NCI-H1417 treated with DMSO at 0.1 percent for 48 hours (cell line): ENCODE measurements at places on chromosomes 1 and 21.

- DNase-seq: no peak
These were observed 220.5 kb upstream of the SGIP1 start for GRCh38 chr1:66313429-66313828.

DNA sequence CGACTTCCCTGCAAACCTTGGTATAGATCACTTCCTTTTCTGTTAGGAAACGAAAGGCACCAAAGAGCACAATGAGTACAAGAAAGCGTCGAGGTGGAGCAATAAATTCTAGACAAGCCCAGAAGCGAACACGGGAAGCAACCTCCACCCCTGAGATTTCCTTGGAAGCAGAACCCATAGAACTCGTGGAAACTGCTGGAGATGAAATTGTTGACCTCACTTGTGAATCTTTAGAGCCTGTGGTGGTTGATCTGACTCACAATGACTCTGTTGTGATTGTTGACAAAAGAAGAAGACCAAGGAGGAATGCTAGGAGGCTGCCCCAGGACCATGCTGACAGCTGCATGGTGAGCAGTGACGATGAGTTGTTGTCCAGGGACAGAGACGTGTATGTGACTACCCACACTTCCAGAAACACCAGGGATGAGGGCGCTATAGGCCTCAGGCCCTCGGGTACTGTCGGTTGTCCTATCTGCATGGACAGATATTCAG lies 18.5 kb downstream of the FAM89A start:
- DNase-seq: no peak

DNA sequence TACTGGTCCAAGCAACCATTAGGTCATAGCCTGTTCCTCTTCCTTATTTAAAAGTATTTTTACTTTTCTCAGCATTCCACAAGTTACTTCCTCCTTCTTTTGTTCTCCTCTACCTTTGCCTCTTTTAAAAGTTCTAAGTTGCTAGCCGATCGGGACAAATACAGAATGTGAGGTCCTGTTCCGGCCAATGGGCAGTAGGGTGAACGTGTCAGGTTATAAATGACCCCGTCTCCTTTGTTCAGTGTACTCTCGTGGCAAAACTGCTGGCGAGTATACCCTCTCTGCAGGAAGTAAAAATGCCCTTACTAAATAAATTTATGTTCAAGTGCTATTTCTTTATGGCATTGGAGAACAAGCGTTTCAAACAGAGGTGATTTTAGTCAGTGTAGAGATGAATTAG lies 2.5 kb downstream of the ADCY10 start:
- no peak for DNase-seq

DNA sequence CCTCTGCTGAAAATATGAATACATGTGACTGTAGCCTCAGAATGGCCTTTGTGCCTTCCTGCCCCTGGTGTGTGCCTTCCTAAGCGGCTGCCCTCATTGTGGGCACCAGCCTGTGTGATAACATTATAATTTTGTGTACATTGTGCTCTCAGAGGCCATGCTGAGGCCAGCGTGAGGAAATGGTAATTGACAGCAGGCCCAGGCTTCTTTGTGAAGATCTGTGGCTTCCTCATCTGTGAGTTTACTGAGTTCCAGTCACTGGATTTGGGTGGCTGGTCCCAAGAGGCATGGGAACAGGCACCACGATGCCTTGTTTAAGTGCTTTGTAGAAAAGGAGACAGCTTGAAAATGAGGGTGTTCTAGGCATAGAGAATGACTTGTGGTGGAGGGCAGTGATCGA lies 389.3 kb downstream of the OMA1 start:
- no peak for DNase-seq

- DNase-seq: no peak
These were observed 204.4 kb downstream of the SLC35F3 start for GRCh38 chr1:234108921-234109320.

DNA sequence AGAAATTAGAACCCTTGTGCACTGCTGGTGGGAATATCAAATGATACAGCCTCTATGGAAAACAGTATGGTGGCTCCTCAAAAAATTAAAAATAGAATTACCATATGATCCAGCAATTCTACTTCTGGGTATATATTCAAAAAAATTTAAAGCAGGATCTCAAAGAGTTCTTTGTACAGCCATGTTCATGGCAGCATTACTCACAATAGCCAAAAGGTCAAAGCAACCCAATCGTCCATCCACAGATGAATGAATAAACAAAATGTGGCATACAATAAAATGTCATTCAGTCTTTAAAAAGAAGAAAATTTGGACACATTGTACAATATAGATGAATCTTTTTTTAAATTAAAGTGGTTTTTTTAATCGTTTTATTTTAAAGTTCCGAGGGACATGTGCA lies 36.3 kb upstream of the ERG start:
- no peak for DNase-seq

DNA sequence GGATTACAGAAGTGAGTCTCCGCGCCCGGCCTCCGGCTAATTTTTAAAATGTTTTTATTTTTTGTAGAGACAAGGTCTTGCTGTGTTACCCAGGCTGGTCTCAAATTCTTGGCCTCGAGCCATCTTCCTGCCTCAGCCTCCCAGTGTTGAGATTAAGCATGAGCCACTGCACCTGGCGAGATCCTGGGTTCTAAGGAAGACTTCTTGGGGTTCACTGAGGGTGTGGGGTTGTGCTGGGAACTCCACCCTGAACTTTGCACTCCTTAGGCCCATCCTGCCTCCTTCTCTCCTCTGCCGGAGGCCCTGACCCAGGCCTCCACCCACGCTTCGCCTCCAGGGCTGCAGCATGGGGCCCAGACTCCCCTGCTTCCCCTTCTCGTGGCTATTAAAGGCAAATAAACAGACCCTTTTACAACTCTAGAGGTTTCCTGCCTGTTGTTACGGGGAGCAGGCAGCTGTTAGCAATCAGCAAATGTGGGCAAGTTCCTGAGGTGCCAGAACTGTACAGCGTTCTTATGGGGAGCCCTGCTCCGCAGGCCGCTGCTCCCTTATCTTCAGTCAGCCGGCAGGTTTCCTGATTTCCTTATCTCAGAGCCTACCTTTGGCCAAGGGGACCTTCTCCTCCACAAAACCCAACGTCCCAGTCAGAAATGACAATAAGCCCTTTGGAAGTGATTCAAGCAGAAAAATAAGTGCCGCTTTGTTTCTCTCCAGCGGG lies 41.0 kb upstream of the LIN9 start:
- no peak for DNase-seq

DNA sequence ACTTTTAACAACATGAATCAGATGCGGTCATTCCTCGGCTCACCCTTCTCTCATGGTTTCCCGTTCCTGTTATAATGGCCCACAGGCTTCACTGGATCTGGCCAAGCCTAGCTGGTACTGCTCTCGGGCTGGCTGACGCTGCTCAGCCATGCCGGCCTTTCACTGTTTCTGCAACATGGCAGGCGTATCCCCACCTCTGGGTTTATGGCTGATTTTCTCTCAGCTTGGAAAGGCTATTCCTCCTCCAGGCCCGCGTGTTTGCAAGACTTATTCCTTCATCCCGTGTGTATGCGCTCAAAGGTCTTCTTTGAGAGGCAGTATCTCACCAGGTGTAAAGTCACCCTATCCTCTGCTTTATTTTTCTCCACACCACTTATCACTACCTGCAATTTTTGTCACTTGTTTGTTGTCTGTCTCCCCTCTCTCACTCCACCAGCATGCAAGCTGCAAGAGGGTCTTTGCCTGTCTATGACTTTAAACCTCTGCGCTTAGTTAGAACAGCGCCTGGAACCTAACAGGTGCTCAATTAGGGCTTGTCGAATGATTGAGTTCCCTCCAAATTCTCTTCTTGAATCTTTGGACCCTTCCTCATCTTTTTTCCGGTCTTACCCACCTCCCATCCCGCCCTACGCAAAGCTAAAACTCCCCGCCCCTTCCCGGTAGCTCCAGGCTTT lies 491 bp upstream of the RAP1A start:
- DNase-seq: no peak

- no peak for DNase-seq
These were observed 4.6 kb upstream of the KNCN start for GRCh38 chr1:46555826-46556619.

- DNase-seq: no peak
These were observed 9.9 kb downstream of the SEC16B start for GRCh38 chr1:177959811-177960515.

- peak; percentile 24 for DNase-seq
These were observed at the start of gene SCP2 for GRCh38 chr1:52927212-52928014. SCP2 (plus strand) TSS chr1:52927276; CDS start chr1:52927397, 121 bp downstream.

DNA sequence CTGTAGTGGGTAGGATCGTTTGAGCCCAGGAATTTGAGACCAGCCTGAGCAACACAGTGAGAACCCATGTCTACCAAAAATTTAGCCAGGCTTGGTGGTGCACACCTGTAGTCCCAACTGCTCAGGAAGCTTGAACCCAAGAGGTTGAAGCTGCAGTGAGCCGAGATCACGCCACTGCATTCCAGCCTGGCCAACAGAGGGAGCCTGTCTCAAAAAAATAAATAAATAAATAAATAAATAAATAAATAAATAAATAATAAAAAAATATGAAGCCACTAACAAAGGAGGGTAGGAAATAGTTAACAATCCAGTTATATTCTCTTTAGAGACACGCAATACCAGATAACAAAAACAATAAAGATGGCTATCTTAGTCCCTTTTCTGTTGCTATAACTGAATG lies 11.9 kb upstream of the CBR3 start:
- DNase-seq: no peak

DNA sequence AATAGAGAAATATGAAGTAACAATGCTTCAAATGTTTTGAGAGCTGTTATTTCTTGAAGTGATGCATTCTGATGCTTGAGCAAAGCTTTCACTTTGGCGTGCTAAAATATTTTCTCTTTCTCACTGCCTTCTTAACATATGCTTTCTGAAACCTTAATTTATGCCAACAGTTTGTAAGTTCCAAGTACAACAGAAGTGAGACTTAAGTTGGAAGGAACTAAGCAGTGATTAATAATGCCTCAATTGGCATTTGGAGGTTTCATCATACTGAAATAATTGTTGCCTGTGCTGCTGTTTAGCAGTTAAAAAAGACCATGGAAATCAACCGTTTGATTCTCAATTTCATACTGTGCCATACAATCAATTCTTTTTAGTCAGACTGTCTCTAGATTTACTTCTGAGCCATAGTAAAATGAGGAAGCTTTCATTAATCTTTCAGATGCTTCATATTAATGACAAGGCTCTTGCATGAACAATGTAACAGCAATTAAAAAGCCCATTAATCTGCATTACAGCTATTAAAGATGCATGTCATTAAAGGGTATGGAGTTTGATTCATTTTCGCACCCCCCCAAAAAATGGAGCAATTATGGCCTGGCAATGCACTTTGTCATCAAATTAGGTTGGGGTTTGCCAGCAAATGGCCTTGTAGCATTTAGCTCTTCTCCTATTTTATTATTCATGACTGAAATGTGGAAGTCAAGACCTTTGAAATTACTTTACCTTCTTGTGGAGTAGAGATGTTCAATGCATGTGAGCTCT lies 375.3 kb downstream of the USH2A start:
- DNase-seq: no peak

GRCh38 chr1:28136922-28137613 lies 39.4 kb downstream of the PTAFR start:
- no peak for DNase-seq
